ENCODE measurements at places on chromosomes 1 and 21.
A peak's percentile ranks its signal among the peaks of the same experiment; 100 is the strongest.

GRCh38 chr1:177858332-177858821, 111.5 kb downstream of the SEC16B start:
- no peak for DNase-seq

DNA sequence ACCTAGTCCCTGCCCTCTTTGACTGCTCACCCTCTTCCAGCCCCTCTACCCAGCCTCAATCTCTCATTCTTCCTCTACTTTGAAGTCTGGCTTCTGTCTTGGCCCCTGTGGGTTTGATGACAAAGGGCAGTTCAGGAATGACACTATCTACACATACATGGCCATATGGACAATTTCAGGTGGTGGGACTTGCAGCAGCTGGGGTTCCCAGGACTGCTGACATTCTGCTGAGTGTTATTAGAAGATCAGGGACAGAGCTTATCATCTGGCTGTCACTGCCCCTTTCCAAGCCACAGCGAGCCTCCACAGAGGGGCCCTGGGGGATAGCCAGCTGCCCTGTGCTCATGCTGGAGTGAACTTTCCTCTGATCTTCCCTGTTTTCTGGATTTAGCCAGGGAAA, 97.4 kb upstream of the IPO9 start:
- DNase-seq, result no peak

DNA sequence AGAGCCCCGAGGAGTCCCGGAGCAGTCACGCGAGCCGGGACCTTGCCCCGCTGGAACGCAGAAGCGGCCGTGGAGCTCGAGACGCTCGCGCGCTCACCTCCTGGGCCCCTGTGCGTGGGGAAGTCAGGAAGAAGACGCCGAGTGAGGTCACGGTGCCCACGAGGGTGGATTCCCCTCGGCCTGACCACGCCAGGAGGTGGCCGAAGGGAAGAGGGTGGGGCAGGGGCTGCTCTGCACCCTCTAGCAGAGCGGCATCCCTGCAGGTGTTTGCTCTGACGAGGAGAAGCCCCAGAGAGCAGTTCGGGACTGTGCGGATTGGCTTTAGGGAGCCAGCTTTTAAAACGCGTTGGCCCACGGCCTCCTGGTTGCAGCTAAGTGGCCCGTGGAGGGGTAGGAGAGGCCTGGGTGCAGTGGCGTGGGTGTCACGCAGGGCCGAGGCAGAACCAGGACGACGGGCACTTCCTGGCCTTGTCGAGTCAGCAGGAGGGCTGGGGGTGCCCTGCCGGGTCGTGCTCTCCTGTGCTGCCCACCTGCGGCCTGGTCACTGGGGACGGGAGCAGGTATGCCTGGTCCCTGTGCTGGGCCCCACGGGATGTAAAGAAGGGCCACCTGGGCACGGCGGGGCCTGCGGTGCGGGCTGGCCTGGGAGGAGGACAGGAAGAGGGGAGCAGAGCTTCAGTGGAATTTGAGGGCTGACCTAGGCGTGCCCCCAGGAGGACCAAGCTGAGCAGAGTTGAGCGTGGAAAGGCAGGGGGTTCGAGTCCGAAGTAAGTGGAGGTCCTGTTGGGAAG, 1.0 kb downstream of the PDXK start:
- DNase-seq, result peak; percentile 34

DNA sequence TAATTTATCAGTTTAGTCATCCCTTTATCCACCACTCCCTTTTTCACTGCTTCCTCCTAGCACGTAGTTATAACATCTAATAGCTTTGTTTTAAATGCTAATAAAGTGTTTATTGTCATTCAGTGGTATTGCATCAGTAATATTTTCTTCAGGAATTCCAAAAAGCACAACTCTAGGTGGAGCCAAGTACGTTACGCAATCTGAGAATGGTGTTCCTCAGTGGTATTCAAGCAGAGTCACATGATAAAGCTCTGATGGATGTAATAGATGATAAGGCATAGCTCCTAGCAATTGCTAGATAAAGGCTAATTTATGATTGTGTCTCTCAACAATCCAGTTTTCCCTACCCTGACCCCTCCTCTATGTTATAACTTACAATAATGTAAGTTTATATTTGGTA, 494.6 kb upstream of the ADGRL4 start:
- no peak for DNase-seq

DNA sequence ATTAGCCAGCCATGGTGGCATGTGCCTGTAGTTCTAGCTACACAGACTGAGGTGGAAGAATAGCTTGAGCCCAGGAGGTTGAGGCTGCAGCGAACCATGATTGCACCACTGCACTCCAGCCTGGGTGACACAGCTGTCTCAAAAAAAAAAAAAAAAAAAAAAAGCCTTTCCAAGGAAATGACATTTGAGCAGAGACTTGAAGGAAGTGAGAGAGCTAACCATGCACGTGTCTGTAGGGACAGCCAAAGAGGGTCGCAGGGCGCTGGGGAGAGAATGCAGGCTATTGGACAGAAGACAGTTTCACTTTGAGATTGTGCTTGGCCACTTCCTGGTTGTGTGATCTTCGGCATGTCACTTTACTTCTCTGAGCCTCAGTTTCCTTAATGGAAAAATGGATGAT, 6.8 kb downstream of the HCRTR1 start:
- no peak for DNase-seq

- DNase-seq, result no peak
Measured at GRCh38 chr1:32307324-32307723, 15.4 kb downstream of the HDAC1 start.

DNA sequence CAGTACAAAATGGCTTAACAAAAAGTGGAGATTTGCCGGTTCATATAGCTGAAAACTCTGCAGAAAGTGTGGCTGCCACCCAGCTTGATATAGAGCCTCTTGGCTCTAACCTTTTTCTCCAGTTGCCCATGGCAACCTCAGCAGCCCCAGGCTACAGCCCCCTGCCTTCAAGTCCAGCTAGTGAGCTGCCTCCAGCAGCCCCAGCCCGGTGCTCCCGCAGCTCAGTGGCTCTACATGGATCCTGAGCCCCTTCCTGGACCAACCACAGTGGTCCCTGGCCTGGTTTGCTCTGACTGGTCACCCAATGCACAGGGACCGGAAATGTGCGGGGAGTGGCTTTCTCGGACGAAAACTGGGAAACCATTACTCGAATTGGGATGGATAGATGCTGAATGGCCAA, 13.3 kb upstream of the ATF3 start:
- peak; percentile 75 for DNase-seq

DNA sequence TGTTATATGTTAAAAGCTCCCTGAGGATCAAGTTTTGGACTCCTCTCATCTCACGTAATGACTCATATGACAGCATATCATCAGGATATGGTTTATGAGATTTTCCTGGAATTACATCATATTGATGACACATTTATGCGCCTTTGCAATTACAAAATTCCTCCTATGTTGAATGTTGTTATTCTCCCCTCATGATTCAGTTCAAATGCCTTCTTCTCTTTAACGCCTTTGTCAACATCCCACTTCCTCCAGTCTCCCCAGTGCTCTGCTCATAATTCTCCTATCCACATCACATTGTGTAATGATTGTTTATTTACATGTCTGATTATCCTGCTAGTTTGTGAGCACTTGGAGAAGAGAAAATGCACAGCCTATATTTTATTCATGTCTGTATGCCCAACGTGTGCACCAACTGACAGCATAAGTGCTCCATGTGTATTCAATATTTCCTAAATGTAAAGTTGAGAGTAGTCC, 80.9 kb upstream of the BACH1 start:
- DNase-seq, result no peak

- no peak for DNase-seq
Measured at GRCh38 chr1:15148475-15148874, 5.1 kb upstream of the TMEM51 start.

DNA sequence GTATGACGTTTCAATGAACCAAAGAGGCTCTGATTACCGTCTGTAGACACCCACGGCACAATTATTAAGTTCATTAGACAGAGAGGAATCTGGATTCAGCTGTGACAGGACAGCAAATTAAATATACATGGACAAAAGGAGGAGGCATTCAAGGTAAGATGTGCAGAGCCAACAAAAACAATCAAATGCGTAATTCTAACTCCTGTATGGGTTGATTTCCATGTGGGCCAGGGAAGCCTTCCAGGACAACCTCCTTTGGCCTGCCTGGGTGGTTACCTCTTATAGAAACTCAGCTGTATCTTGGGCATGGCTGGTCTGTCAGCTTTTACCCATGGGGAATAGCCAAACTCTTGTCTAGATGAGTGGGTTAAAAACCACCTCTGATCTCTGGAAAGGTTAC, 43.8 kb downstream of the CCN1 start:
- DNase-seq, result no peak

- no peak for DNase-seq
Measured at GRCh38 chr1:58430421-58431275, 115.9 kb downstream of the OMA1 start.

- DNase-seq, result no peak
Measured at GRCh38 chr1:185046668-185047067, 1.3 kb downstream of the RNF2 start.

DNA sequence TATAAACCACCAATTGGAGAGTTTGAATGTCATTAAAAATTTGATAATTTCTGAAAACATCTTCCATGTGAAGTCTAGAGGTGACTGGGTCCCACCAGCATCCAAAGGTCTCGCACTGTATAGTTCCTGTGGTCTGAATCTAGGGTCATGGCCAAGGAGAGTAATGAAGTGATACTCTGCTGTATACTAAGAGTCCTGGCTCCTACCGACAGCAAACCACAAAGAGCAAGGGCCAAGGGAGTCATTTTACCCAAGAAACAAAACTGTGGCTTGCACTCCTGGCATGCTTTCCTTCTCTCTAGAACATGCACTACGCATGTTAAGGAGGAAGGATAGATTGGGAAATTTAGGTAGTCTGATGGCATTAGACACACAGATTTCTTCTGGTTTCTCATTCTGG, 115.6 kb downstream of the BRINP2 start:
- DNase-seq, result no peak

GRCh38 chr1:225937048-225937968, 3.7 kb downstream of the LEFTY2 start:
- no peak for DNase-seq

DNA sequence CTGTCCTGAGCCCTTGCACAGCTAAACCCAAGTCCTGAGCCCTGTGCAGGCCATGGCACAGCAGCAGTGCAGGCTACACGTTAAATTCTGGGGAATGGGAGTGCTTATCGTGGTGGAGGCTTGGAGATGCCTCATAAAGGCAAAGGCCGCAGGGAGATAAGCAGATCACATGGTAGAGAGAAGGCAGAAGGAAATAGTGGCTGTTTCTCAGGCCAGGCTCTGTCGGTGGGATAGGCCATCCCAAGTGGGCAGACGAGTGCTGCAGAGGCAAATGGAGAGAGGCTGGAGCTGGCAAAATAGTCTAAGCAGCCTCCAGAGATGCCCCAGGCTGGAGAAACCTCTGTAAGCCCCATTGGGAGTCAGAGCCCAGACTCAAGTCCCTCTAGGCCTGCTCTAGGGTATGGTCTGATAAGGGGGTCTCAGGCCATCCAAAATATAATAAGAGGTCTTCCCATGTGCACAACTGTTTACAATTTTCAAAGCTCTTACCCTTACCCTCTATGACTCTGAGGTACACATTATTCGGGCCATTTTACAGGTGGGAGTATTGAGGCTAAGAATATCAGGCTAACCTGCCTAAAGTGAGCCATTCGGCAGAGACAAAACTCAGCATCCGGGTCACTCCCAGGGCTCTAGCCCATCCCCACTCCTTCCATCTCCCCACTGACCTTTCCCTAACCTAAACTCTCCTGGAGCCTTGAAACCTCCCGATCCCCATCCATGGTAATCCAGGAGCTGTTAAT, 79.6 kb downstream of the NKAIN1 start:
- DNase-seq, result no peak

- DNase-seq, result no peak
Measured at GRCh38 chr1:29290414-29290985, 54.2 kb downstream of the PTPRU start.

DNA sequence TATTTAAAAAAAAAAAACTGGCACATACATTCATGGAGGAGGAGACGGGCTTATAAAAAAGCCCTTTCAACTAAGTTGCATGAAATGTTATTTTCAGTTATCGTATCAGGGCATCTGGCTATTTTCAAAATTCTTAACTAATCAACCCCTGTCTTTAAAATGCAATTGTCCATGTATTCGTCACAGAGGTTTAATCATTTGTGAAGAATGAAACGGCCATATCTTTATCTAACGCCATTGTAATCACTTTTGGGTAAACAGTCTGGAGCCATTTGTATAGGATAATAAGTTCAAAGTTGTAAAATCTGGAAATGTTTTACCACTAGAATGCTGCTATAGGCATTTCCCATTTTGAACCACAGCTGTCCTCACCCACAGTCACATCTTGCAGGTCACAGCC, 30.4 kb downstream of the SLC30A10 start:
- DNase-seq, result no peak

DNA sequence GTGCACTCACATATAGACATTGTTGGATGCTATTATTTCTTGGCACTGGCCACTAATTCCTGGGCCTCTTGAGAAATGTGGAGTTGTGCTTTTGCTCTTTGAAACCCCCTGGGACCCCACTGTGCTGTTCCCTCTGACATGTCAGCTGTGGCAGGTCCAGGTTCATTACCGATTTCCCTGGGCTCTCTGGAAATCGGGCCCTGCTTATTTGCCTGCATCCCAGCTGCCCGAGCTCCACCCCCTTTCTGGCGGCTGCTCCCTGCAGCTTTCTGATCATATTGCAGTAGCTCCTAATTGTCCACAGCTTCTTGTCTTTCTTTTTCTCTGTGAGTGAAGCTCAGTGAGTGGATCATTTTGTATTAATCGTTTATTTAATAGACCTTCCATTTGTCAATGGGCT, 183.7 kb upstream of the FAM78B start:
- peak; percentile 36 for DNase-seq

- no peak for DNase-seq
Measured at GRCh38 chr21:31667132-31667531, 7.6 kb downstream of the SOD1 start.

DNA sequence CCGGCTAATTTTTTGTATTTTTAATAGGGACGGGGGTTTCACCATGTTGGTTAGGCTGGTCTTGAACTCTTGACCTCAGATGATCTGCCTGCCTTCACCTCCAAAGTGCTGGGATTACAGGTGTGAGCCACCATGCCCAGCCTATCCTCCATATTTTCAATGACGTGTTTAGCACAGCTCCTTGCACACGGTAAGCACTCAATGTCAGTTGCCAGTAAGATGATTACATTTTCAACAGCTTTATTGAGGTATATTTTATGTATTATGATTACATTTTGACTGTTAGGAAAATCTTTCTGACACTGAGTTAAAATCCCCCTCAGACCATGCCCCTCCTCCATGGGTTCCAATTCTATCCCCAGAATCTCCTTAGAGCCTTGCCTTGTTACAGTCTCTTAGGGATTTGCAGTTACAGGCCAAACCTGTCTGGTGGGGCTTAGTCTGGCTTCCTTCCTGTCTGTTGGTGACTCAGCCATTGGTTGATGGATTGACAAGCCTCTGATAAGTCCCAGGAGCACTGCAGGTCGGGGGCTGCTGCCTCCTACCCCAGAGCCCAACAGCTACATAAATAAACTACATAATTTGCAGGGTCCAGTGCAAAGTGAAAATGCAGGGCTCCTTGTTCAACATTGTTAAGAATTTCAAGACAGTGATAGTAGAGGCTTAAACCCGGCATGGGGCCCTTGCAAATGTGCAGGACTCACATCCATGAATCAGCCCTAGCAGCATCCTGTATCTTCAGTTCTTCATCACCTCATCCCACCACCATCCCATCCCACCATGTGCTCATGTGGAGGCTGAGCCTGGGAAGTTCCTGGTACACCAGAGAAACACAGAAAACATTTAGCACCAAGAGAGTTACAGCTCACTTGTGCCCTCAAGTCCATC, 23.4 kb downstream of the COA7 start:
- DNase-seq, result no peak
